GM23338 (cell line): ENCODE measurements at places on chromosomes 5 and 9. TPM values are rescaled to one million over a fixed set of nuclear protein-coding genes. Genes with fewer than 3 reads are reported as not detected.

NUTM2G gene
- 0.54 and 1.6 TPM in 2 replicates for total RNA-seq

CDC25C gene
- total RNA-seq: 25.6 and 29.9 TPM in 2 replicates

TTLL11 gene
- total RNA-seq: 1.4 and 1.7 TPM in 2 replicates

FST gene
- 7.6 and 8.0 TPM in 2 replicates for total RNA-seq

ZNF658 gene
- 4.9 and 5.1 TPM in 2 replicates for total RNA-seq

TNC gene
- 2.7 and 3.7 TPM in 2 replicates for total RNA-seq

SERF1B gene
- total RNA-seq: 20.9 and 47.5 TPM in 2 replicates

IFNA21 gene
- total RNA-seq: not detected in 2 replicates

FOXI1 gene
- not detected in 2 replicates for total RNA-seq

LCN1 gene
- not detected in 2 replicates for total RNA-seq

BTNL3 gene
- total RNA-seq: not detected in 2 replicates

CD274 gene
- not detected in 2 replicates for total RNA-seq

FCHO2 gene
- total RNA-seq: 8.4 and 10.9 TPM in 2 replicates
